ENCODE measurements at places on chromosomes 12 and 14.

GRCh38 chr12:16347391-16348298 is at the start of gene MGST1:
MGST1 (plus strand) TSS chr12:16347645; CDS start chr12:16354253, 6,608 bp downstream.
- peak; percentile 73 for DNase-seq

GRCh38 chr12:51689983-51690382 is 99.0 kb downstream of the SCN8A start:
- no peak for DNase-seq

DNA sequence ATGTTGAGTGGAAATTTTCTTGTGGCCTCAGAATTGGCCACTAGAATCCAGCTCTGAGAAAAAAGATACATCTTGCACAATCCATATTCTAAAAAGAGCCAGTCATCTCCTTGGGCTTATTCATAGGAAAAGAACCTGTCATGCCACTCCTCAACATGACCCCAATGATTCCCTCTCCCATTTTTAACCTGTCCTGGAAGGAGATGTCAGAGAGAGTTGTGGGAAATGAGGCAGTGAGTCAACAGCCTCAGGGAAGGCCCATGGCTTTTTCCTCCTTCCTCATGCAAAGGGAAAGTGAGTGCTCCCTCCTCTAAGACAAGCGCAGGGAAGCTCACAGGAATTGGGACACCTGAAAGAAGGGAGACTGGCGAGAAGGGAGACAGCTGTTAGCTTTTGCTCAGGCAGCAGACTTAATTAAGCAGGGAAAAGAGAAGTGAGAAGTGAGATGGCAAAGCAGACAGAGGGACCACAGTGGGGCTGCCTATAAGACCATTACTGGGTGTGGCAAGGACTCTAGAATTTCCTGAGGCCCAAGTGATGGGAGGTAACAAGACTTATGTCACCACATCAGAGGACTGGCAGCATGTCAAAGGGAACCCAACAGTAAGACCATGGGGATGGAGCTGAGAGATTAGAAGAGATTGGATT is 10.2 kb upstream of the DHRS7 start:
- no peak for DNase-seq

GRCh38 chr12:32083489-32083888 is 23.2 kb upstream of the BICD1 start:
- no peak for DNase-seq

GRCh38 chr12:22332202-22332601 is 2.3 kb downstream of the ST8SIA1 start:
- no peak for DNase-seq

DNA sequence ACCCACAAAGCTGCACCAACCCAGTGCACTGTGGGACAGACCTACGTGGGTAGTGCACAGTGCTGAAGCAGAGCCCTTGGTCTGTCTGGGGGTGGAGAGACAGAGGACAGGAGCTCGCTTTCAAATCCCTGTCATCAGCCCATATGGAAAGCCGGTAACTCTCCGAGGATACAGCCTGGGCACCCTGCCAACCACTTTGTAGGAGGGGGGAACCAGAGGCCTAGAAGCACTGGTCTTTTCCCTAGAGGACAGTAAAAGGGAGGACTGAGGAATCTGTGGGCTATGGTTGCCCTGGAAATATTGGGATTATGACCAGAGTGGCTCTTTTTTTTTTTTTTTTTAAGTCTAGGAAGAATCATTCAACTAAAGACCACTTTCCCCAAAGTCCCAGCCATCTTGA is 74.3 kb downstream of the MAP3K9 start:
- DNase-seq: no peak

DNA sequence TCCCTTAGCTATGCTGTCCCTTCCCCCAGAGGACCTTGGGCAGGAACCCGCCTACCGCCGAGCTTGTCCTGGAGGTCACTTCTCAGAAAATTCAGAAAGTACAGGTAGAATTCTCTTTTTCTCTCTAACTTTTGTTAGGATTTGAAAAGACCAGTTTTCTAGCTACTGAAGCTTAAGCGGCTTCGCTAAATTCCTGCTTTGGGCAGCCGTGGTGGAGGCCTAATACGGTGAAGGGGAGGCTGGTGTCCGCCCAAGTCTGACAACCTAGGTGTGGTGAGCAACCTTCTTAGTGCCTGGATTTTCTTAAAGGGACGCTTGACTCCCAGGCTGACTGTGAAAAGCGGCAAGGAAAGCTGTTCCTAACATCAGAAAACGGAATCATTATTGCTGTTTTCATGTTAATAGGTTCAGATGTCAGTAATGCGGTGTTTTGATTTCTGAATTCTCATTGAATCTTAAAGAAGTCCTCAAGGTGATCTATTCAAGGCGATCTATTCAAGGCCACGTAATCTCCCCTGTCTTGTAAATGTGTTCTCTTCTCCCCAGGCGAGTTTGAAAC is 835 bp downstream of the FGD4 start:
- DNase-seq: no peak

DNA sequence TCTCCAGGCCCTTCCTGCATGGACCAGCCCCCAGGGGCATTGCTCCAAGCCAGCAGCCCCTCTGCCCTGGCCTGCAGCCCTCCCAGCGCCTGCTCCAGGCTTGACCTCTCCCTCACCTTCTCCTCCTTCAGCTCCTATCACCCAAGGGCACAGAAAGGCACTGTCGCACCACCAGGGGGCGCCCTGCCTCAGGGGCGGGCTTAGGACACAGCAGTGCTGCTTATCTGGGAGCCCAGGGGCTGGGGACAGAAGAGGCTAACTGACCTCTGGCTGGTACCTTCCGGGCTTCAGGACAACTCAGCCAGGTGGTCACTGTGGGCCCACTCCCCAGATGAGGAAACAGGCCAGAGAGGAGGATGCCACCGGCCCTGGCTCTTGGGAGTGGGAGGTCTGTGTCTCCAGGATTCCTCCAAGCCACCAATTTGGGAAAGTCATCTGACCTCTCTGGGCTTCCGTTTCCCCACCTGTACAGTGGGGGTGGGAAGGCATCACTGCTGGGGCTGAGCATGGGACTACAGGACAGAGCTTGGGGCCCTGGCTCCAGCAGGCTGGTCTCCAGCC is 25.3 kb upstream of the GPR132 start:
- DNase-seq: peak; percentile 88

- DNase-seq: no peak
These were observed 340.0 kb downstream of the C12orf50 start for GRCh38 chr12:87689196-87689595.

GRCh38 chr14:32434180-32434579 is 105.1 kb downstream of the AKAP6 start:
- DNase-seq: no peak

- DNase-seq: no peak
These were observed 315.2 kb upstream of the G2E3 start for GRCh38 chr14:30243805-30244204.

DNA sequence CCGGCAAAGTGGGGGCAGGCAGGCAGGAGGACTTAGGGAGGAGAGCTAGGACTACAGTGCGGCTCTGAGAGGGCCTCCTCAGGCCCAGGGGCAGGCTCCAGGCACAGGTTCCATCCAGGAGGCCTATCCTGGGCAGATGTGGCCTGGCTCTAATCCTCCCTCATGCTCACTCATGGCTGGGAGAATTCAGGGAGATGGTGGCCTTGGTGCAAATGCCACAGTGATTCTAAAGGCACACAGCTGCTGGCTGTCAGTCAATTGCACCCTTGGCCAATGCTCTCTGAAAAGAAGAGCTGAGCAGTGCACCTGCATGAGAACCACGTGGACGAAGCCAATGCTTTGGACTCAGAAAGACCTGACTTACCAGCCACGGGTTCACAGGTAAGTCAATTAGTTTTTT is 89.6 kb downstream of the C12orf75 start:
- DNase-seq: no peak

DNA sequence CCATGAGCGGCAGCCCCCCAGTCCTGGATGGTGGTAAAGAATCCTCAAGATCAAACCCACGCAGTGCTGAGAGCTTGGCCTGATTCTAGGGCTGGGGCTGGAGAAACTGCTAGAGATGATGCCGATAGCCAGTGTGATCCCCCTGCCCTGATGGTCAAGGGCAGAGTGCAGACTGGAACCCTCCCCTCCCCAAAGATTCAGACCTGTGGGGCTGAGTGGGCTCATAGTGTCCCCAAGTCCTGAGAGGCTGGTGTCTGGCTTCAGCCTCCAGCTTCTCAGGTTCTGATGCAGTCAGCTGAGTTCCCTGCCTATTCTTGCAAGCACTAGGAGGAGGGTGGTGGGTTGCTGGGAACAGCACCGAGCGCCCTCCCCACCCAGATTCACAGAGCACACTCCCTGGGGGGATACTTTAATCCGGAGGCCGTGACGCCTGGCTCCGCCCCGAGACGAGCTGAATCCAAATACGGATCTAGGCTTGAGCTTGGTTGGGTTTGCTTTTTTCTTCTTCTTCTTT is 11.9 kb downstream of the RHOF start:
- DNase-seq: no peak

Measured in erythroblast (primary cell).